ENCODE measurements at places on chromosomes 16 and 17.

DNA sequence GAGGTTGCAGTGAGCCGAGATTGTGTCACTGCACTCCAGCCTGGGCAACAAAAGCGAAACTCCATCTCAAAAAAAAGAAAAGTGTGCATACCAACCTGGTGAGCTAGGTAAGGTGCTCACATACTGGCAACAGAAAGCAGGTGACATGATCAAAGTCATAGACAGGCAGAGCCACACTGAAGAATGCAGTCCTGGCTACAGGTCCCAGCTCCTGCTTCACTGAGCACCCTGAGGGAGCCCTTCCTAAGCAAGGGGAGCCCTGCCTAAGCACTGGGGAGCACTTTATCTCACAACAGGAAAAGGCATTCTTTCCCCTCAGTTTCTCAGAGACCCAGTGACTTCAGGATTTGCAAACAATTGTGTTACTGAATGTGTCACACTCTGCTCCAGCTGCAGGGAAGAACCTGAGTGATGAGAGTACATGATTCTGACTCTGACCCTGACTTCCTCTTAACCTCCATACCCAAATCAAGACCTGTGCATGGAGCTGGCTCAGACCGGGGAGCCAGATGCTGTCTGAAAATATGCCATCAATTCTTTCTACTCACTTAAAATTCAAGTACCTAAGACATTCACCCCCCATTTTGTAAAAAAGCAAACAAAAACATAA, 40.5 kb downstream of the ANKRD11 start:
- no peak for DNase-seq

DNA sequence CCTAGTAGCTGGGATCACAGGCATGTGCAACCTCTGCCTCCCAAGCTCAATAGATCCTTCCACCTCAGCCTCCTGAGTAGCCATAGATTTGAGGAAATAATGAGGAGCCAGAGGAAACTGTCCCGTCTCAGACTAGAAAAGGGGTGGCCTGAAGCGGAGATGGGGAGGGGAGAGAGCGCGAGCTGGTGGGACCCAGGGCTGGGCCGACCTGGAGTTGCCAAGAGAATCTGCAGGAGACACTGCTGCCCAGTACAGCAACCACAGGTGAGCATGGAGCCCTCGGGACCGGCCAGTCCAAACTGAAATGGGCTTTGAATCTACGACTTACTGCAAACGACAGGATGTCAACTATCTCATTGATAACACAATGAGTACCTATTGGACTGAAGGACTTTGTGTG, 24.3 kb downstream of the CD300A start:
- no peak for DNase-seq

- DNase-seq, result no peak
Observed at GRCh38 chr16:79127766-79128165, 472.8 kb downstream of the MAF start.

DNA sequence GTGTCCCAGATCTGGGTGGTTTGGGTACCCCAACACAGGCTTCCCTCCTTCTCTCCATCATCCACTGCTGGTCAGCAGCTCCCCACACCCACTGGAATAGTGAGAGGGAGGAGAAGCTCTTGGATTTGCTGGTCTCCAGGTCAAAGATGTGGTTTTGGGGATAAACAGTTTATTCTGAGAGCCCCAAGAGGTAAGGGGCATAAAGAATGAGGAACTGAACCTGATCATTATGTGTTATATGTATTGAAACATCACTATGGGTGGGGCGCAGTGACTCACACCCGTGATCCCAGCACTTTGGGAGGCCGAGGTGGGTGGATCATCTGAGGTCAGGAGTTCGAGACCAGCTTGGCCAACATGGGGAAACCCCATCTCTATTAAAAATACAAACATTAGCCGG, 3.9 kb downstream of the DPEP2 start:
- no peak for DNase-seq

GRCh38 chr17:28725166-28725659, 820 bp downstream of the TLCD1 start:
- DNase-seq, result no peak

DNA sequence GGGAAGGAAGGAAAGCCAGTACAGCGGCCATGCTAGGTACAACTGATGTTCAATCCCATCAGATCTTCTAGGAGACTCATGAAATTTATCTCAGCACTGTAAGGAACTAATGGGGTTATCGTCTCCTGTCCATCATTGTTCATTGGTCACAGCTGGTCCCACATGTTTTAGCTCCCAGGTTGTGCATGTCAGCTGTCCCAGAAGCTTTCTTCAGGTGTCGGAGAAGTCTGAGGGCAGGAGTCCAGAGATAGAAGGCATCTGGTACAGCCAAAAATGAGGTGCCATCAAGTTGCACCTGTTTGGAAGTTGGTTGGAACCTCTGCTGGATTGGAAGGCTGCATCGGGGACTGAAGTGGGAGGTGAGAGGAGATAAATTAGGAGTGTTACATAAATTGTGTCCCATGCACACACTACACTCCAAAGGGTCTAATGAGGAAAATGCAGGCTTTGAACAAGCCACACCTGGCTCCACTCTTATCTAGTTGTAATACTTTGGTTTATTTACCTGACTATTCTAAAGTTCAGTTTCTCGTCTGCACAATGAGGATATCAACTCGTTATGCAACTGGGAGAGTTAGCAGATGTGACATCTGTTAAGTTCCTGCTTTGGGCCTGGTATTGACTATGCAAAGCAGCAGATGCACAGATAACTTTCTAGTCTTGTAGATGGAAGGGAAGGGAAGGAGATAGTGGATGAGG, 62.9 kb downstream of the MAP2K6 start:
- no peak for DNase-seq

Measured in hematopoietic multipotent progenitor cell treated with erythropoietin and hydrocortisone succinate and interleukin-3 and kit ligand, for 17 days (in vitro differentiated cells).